ENCODE measurements at places on chromosomes 13 and 19.

- no peak for DNase-seq
These were observed 214.9 kb downstream of the KLF5 start for GRCh38 chr13:73273745-73274144.

- no peak for DNase-seq
These were observed 1063.8 kb downstream of the EFNB2 start for GRCh38 chr13:105471673-105472072.

DNA sequence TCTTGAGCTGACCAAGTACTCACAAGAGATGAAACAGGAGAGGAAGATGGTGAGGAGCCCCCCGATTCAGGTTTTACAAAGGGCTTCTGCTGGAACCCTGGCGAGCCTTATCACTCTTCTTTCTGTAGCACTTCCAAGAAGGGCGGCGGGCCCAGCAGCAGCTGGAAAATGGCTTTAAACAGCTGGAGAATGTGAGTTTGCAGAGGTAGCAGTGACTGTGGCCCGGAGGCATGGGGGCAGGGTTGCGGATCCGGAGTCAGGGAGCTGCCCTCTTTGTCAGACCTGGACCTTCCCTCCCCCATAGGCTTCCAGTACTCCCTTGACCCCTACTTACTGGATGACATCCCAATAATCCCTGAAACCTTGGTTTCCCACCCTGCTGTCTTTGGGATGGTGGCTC is 3.6 kb downstream of the TRIP10 start:
- no peak for DNase-seq

- peak; percentile 67 for DNase-seq
These were observed 2.8 kb downstream of the JSRP1 start for GRCh38 chr19:2253106-2254063.

GRCh38 chr19:55581823-55582223 is 1.2 kb upstream of the ZNF579 start:
- no peak for DNase-seq

DNA sequence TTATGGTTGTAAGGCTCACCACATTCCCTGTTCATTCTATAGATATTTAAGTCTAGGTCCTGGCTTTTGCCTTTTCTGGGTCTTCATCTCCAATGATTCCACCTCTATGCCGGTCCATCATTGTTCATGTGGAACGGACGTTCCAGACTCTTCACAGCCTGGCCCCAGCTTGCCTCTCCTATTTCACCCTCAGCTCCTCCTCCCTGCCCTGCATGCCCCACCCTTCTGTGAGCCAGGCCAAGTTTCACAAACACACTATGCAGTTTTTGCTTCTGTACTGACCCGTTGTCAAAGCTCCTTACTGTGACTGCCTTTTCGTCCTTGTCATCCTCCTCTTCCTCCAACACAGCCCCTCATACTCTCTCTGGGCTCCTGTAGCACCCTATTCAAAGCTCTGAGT is 31.3 kb downstream of the TEX26 start:
- DNase-seq = no peak

DNA sequence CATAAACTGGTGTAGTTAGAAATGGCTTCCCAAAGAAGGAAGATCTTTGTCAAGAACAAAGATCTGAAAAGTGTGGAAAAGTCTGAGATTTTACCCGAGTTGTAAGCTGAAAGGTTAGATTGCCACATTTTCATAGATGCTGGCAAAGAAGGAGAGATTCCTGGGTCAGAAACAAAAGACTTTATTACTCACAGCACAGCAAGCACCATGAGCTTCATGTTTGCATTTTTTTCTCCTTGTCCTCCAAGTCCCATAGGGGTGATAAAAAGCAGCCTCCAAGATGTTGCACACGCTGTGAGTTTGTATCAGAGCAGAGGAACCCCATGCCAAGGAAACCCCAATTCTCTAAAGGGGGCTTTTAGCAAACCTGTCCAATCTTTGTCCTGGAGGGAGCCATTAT is 29.3 kb downstream of the MZT1 start:
- no peak for DNase-seq

DNA sequence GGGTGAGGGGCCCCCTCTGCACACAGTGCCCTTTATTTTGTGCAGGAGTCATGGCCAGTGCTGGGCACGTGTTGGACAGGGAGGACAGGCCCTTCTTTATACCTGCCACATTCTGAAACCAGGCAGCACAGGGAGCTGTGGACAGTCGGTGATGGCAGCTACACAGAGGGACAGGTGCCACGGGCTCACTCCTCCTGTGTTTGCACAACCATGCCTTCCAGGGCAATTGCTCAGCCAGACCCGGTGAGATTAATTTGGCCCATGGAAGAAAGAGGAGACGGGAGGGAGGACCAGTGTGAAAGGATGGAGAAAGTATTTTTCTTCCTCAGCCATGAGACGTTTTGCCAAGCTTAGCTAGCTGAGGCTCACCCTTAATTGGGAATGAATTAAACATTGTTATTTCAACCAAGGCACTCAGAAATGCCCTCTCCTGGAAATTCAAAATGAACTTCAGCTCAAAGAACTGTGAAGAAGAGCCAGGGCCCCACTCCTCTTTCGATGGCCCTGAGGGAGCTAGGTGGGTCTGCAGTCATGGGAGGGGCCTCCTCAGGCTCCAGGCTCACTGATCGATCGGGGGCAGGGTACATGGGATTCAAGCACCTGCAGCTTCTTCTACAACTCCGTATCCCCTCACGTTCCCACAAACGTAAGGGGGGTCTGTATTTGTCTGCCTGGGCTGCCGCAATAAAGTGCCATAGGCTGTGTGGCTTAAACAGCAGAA is 41.2 kb downstream of the SHISA2 start:
- no peak for DNase-seq

DNA sequence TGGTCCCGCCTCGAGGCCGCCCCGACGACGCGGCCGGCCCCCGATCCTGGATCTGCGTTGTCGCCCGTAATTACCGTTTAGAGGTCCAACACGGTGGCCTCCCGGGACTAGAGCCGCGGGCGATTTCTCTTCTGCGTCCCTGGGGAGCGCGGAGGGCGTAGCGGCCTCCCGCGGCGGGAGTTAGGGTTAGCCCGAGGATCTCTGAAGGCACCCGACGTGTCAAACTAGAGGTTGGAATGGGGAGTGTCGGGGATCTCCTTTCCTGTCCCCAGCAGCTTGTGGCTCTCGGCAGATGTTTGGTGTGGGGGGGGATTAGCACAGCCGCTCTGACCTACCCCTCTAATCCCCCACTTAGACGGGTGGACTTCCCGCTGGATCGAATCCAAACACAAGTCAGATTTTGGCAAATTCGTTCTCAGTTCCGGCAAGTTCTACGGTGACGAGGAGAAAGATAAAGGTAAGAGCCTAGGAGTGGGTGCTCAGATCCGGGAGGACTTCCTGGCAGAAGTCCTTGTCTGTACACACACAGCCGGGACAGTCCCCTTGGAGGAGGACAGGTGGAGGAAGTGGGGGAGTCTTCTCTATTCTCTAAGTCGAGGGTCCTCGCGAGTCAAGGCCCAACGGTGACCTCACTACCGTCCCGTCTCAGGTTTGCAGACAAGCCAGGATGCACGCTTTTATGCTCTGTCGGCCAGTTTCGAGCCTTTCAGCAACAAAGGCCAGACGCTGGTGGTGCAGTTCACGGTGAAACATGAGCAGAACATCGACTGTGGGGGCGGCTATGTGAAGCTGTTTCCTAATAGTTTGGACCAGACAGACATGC is 581 bp downstream of the CALR start:
- DNase-seq = peak; percentile 42

GRCh38 chr13:74243637-74244526 is 109.7 kb upstream of the KLF12 start:
- no peak for DNase-seq

GRCh38 chr19:29378543-29379080 is 147.2 kb upstream of the VSTM2B start:
- no peak for DNase-seq

GRCh38 chr19:55386493-55386971 is 800 bp downstream of the RPL28 start:
- DNase-seq = no peak

DNA sequence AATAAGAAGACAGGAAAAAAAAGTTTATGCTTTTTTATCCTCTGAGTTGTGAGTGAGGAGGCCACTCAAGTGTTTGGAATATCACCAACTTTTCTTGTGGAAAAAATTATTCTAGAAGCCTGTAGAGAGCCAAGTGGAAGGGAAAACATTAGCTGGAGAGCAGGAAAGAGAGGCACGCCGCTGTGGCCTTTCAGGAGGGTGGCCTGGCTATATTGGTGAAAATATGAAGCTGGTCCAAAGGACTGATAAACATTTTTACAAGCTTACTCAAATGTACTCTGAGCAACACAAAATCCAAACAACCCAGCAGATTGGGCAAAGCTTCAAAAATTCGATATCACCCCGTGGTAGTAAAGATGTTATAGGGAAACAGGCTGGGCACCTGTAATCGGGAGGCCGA is 2.3 kb upstream of the EIF3G start:
- DNase-seq = no peak

- no peak for DNase-seq
These were observed 55.7 kb downstream of the GGACT start for GRCh38 chr13:100532836-100533435.

GRCh38 chr13:114116734-114117133 is 15.7 kb downstream of the RASA3 start:
- DNase-seq = peak; percentile 10

DNA sequence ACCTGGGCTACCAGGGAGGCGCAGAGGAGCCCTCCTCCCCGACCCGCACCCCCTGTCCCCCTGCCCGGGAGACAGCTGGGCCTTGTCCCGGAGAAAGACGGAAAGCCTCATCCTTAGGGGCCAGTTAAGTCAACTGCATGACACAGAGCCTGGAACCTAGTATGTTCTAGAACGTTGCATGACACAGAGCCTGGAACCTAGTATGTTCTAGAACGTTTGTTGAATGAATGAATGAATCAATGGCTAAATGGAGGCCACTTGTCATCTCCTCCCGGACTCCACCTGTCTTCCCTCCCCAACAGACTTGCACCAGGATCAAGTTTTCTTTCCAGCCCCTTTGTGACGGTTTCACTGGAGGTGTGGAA is 706 bp downstream of the SERP2 start:
- no peak for DNase-seq

GRCh38 chr19:8421484-8422461 is 8.7 kb downstream of the MARCHF2 start:
- no peak for DNase-seq

DNA sequence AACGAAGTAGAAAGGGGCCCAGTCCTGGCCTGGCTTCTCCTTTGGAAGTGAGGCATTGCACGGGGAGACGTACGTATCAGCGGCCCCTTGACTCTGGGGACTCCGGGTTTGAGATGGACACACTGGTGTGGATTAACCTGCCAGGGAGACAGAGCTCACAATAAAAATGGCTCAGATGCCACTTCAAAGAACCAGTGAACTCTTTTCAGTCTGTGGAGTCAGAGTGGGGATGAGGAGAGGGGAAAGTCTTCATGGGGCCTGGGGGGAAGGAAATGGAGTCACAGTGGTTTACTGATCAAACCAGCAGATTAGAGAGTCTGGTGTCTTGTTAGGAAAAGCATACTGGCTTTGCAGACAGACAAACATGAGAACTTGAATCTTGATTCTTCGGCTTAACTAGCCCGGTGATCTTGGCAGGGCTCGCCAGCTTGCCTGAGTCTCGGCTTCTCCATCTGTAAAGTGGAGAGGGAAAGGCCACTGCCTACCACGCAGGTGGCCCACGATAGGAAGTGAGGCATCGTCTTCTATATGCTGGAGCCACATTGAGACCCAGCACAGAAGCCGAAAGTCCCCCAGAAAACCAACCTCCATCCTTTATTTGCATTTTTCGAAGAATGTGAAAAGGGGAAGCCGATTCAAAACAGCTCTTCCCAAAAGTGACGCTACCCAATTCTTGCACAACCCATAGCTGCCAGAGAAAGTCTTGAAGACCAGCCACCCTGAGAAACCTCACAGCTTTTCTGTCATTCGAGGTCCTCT is at the start of gene FFAR1:
TSS of gene FFAR1 (plus strand) at position 732 of the 759 bp plus-strand sequence. CDS start 3,650 bp downstream, outside the sequence.
- DNase-seq = peak; percentile 47

DNA sequence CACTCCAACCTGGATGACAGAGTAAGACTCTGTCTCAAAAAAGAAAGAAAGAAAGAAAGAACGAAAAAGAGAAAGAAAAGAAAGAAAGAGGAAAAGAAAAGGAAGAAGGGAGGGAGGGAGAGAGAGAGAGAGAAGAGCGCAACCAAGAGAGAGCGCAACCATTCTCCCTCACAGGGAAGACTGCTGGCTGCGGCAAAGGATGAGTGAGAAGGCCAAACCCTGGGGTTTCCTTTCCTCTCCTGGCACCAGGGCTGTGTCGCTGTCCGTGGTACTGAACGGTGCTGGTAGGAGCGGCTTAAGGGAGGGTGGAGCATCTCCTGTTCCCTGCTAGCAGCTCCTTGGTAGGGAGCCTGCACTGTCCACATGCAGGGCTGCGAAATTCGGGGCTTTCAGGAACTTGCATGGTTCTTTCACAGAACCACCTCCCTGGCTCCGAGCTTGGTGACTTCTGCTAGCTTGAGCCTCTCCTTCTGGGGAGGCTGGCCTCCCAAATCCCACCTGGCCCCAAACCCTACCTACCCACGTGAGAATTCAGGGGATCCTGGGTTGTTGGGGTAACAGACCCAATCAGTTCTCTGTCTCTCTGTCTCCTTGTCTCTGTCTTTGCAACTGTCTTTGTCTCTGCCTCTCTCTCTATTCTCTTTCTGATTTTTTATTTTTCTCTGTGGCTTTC is 51.1 kb upstream of the ZNRF4 start:
- DNase-seq = peak; percentile 59

- no peak for DNase-seq
These were observed 101.5 kb downstream of the STARD13 start for GRCh38 chr13:33184112-33184490.

Measured in activated T-cell treated with anti-CD3 and anti-CD28 coated beads, Interleukin-2, amount 50 U/mL, for 1 hour (primary cell).